Natural killer cell treated with Interleukin-12 subunit alpha and Interleukin-12 subunit beta and Interleukin-15 and Interleukin-18, amount 100 ng/mL, for 72 hours (primary cell): ENCODE measurements at places on chromosomes 7 and 10. TPM values are rescaled to one million over a fixed set of nuclear protein-coding genes. Genes with fewer than 3 reads are reported as not detected.

The NODAL gene
- not detected for total RNA-seq

The SPDYE11 gene
- total RNA-seq = not detected

The ELN gene
- total RNA-seq = not detected

The SH2B2 gene
- 4.9 TPM for total RNA-seq
